ENCODE measurements at places on chromosomes 1 and 21. TPM values are rescaled to one million over a fixed set of nuclear protein-coding genes. Genes with fewer than 3 reads are reported as not detected.

KRTAP21-2 gene
- not detected for total RNA-seq

LAPTM5 gene
- total RNA-seq, result 371 TPM

KIF21B gene
- total RNA-seq, result 87.2 TPM

ADAM30 gene
- not detected for total RNA-seq

NMNAT2 gene
- total RNA-seq, result not detected

HLX gene
- 0.91 TPM for total RNA-seq

OR2T10 gene
- total RNA-seq, result not detected

CCDC17 gene
- total RNA-seq, result 3.2 TPM

TMOD4 gene
- total RNA-seq, result 2.8 TPM

ZNF593OS gene
- total RNA-seq, result not detected

C21orf91 gene
- 45.6 TPM for total RNA-seq

GUCA2B gene
- total RNA-seq, result not detected

PLEKHA6 gene
- 0.23 TPM for total RNA-seq

FCRL5 gene
- total RNA-seq, result not detected

LRRC38 gene
- total RNA-seq, result not detected

EFCAB14 gene
- total RNA-seq, result 88.3 TPM

BGLAP gene
- 2.9 TPM for total RNA-seq

FAM3B gene
- total RNA-seq, result not detected
